Left ventricle myocardium inferior (tissue), 1 donor: ENCODE measurements at places on chromosomes 5 and 9.

DNA sequence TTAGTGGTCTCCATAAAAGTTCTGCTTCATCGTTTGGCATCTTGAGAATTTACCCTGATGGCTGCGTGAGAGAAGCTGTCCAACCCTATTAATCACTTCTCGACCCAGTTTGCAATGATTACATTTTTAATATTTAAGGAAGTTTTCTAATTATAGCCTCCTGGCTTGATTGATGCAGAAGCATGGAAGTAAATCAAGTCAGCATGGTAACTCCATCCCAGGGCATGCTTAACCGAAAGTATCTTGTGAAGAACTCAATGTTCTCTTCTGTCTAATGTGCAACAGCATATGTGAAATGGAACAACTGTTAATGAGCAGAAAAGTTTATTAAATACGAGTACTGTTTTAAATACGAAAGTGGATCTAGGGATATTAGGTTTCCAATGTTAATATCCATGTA lies 278.9 kb upstream of the CD180 start:
- DNase-seq, result no peak

DNA sequence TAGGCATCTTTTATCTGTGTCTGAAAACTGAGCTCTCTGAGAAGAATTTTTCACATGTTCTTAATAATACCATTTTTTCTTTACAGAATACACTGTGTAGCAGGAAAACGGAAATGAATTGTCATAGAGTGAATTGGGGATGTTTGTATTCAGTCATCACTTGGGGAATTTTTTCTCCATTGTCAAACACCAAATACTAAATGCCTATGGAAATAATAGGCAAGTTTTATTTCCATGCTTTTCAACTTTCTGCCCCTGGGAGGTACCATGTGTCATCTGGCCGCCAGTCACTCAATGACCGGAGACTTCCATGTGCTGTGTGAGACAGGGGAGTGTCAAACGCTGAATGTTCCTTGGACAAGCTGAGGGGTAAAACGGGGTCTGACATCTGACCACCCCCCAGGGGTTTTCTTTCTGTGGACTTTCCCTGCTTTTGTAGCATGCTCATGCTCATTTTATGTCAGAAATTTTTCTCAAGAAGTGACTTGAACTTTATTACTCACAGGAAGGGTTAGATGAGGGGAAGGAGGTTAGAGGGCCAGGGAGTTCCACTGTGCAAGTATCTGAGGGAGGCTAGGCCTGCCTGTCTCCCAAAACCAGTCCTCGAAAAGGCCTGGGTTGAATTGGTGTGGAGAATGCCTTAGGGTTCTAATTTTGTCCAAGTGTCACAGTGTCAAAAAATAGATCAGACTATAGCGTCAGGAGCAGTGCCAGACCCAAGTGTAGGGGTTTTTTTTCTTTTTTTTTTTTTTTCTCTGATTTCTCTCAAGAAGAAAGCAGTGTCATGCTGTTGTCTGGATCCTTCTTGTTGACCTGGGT lies 438.6 kb downstream of the AGTPBP1 start:
- DNase-seq, result no peak

- no peak for DNase-seq
These were observed 19.6 kb downstream of the KDM4C start for GRCh38 chr9:6777213-6777902.

GRCh38 chr9:78292026-78292425 lies 4.9 kb upstream of the PSAT1 start:
- no peak for DNase-seq

DNA sequence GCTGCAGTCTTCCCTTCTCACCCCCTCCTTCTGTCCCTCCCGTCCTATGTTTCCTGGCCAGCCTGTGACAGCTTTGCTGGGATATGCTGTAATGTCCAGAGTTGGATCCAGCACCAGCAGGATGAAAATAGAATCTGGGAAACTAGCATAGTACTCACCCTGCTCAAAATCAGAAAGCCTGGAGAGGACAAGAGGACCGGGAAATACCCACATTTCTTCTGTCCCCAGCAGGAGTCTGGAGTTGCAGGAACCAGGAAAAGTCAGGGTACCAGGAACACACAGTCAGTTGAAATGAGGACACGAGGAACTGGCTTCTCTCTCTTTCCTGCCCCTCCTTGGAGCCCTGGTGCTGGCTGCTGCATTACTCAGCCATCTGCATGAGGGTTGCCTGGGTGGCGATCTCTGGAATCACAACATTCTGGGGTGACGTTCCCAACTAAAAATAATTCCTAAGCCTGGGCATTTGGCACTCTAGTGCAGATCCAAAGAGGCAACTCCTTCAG lies 59.6 kb upstream of the NFIL3 start:
- DNase-seq, result no peak

DNA sequence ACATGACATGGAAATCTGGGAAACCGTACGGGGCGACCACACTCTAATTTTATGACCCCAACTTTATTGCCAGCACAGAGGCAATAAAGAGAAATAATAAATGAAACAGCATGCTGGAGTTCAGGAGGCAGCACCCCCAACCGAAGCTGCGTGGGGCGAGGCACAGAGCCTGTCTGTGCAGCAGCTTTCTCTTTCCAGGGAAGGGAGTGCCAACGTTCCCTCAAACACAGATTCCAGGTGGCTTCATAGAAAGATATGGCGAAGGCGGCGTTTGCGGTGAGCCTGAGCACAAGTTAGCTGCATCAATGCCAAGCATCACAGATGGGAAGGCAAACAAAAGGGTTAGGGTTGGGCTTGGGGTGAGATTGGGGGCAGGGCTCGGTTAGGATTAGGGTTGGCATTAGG lies 114.8 kb downstream of the HSD17B3 start:
- no peak for DNase-seq
